ENCODE measurements at places on chromosomes 11 and 22. TPM values are rescaled to one million over a fixed set of nuclear protein-coding genes. Genes with fewer than 3 reads are reported as not detected.
A peak's percentile ranks its signal among the peaks of the same experiment; 100 is the strongest.

The HYOU1 gene
- total RNA-seq: 168 TPM

The UNC93B1 gene
- total RNA-seq: 29.3 TPM

The RRM1 gene
- total RNA-seq: 34.4 TPM

The MYRF gene
- total RNA-seq: 0.47 TPM

DNA sequence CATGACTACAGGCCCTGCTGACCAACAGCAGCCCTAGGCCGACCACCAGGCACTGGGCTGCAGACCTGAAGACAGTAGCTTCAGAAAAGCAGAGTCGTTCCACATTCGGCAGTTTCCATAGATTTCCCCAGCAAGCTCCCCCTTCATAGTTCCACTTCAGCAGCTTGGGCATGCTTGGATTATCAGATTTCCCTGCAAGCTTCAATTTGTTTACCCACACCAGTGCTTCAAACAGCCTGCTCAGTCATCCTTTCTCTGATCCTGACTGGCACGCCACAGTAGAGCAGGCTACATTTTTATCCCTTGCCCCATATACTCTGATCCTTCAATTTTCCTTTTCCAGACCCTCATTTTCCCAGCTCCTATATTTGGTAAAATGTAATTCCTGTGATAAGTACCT lies 51.1 kb upstream of the CFAP300 start:
- no peaks in the 10 kb centered on the region for H3K4me1 ChIP-seq
- no peak overlapping the region for H3K4me3 ChIP-seq
- peaks cover 46% of the 10 kb centered on the region for H3K36me3 ChIP-seq

DNA sequence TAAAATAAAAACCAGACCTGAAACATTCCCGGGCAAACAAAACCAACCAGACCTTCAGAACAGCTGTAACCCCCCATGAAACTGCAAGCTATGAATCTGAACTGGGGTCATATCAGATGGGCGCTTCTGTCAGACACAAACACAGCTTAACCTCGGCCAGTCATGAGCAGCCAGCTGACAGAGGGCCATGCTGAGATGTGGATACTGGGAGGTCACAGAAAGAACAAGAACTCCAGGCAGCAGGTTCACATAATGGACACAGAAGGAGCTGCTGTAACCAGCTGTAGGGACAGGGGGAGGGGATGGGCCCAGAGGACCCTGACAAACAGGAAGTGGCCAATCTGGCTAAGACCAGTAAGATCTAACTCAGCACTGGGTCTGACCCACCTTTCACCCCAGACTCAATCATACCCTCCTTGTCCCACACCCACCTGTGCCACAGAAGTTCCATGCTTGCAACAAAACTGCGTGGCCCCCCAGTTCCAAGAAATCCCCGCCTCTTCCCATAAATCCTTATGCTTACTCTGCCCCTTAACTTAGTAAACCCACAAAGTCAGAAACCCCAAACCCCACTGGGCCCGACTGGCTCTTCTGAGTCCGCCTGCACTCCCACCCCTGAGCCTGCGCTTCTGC lies 4.0 kb downstream of the APOL4 start:
- no peak for DNase-seq
- H3K4me3 ChIP-seq: no peak overlapping the region
- H3K27me3 ChIP-seq: peaks cover 4% of the 10 kb centered on the region
- no peaks in the 10 kb centered on the region for H3K36me3 ChIP-seq
- peaks cover 37% of the 10 kb centered on the region for H3K4me1 ChIP-seq

The C11orf16 gene
- total RNA-seq: not detected

GRCh38 chr11:107172996-107173395 lies 154.7 kb upstream of the GUCY1A2 start:
- H3K27ac ChIP-seq: no peak overlapping the region
- no peaks in the 10 kb centered on the region for H3K36me3 ChIP-seq
- no peak overlapping the region for H3K4me3 ChIP-seq
- no peaks in the 10 kb centered on the region for H3K4me1 ChIP-seq
- DNase-seq: no peak

The BDNF gene
- 4.2 TPM for total RNA-seq

- H3K27ac ChIP-seq: no peak overlapping the region
- H3K27me3 ChIP-seq: peaks cover 10% of the 10 kb centered on the region
- H3K4me1 ChIP-seq: no peaks in the 10 kb centered on the region
- DNase-seq: no peak
These were observed 78.3 kb downstream of the CTTN start for GRCh38 chr11:70476669-70477068.

GRCh38 chr22:49687333-49687732 lies 140.3 kb downstream of the BRD1 start:
- H3K4me3 ChIP-seq: no peak overlapping the region
- no peaks in the 10 kb centered on the region for H3K4me1 ChIP-seq
- H3K27ac ChIP-seq: no peak overlapping the region
- no peaks in the 10 kb centered on the region for H3K36me3 ChIP-seq

The RGL4 gene
- not detected for total RNA-seq

DNA sequence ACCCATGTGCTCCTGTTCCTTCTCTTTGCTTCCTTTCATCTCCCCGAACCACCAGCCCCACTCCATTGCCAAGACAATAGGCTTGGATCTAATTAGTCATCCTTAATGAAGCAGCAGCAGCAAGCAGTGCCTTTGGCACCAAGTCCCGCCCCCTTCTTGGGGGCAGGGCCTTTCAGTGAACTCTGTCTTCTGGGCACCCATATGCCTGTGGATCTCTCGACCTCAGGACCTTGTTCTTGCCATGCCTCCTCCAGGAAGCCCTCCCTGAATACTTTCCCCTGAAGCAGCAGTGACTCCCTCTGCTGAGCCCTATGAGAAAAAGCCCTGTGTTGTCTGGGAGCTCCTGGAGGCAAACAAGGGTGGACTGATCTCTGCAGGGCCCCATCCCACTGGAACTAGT lies 32.1 kb downstream of the ARHGEF17 start:
- H3K27ac ChIP-seq: no peak overlapping the region
- no peak for DNase-seq
- peaks cover 30% of the 10 kb centered on the region for H3K4me1 ChIP-seq
- peaks cover 2% of the 10 kb centered on the region for H3K36me3 ChIP-seq

The PRAME gene
- not detected for total RNA-seq

GRCh38 chr22:21635771-21636510 lies 3.4 kb downstream of the CCDC116 start:
- H3K27ac ChIP-seq: no peak overlapping the region
- no peaks in the 10 kb centered on the region for H3K27me3 ChIP-seq
- H3K4me3 ChIP-seq: no peak overlapping the region
- no peak for DNase-seq
- peaks cover 2% of the 10 kb centered on the region for H3K4me1 ChIP-seq

GRCh38 chr22:43783777-43784176 lies 28.3 kb downstream of the EFCAB6 start:
- H3K4me1 ChIP-seq: no peaks in the 10 kb centered on the region
- H3K27ac ChIP-seq: no peak overlapping the region
- H3K4me3 ChIP-seq: no peak overlapping the region
- peaks cover 24% of the 10 kb centered on the region for H3K27me3 ChIP-seq

- DNase-seq: no peak
- H3K4me1 ChIP-seq: peaks cover 90% of the 10 kb centered on the region
- peak overlapping the region; percentile 84 for H3K27ac ChIP-seq
- no peak overlapping the region for H3K4me3 ChIP-seq
- H3K27me3 ChIP-seq: no peaks in the 10 kb centered on the region
- H3K36me3 ChIP-seq: peaks cover 5% of the 10 kb centered on the region
These were observed 56.1 kb downstream of the RBFOX2 start for GRCh38 chr22:35972559-35972958.

Measured in osteocyte (in vitro differentiated cells).